Effector memory CD8-positive, alpha-beta T cell (primary cell): ENCODE measurements at places on chromosomes 12 and 14.
A peak's percentile ranks its signal among the peaks of the same experiment; 100 is the strongest.

DNA sequence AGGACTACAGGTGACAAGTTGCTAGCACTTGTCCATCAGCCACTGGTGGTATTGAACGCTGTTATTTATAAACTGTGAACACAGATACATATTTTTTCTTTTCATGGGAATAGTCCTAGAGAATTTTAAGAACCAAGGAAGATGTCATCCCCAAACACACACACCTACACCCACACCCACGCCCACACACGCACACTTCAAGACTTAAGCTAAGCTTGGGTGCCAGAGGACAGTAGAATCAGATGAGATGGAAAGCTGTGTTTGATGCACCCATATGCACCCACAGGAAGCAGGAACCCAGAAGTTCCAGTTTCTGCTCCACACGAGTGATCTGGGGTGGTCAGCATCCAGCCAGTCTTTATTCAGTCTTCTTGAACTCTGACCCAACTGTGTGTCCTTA, 348.3 kb downstream of the KCNH5 start:
- no peak for DNase-seq

GRCh38 chr12:47079981-47080724, 394 bp upstream of the AMIGO2 start:
- DNase-seq: peak; percentile 43

GRCh38 chr14:100051543-100051942, 13.7 kb upstream of the EVL start:
- DNase-seq: no peak

- DNase-seq: no peak
Measured at GRCh38 chr14:77436042-77436441, 12.7 kb upstream of the NOXRED1 start.

- no peak for DNase-seq
Measured at GRCh38 chr12:27506645-27507189, 17.3 kb upstream of the PPFIBP1 start.

GRCh38 chr12:121441555-121441954, 41.6 kb downstream of the RNF34 start:
- DNase-seq: no peak

DNA sequence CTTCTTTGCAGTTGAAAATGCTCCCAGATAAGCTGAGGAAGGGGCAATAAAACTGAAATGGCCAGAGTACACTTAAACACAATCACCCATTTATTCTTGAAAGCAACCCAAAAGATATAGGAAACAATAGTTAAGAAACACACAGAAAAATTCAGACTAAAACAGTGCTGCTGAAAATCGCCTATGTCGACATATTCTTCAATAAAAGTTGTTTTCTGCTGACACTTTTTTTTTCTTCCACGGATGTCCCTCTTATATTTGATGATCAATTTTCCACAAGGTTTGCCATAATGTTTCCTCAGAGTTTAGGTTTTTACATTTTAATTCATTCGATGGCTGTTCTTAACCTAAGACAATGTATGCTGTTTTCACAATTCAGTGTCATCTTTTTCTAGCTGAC, 74.2 kb downstream of the TPH2 start:
- no peak for DNase-seq

DNA sequence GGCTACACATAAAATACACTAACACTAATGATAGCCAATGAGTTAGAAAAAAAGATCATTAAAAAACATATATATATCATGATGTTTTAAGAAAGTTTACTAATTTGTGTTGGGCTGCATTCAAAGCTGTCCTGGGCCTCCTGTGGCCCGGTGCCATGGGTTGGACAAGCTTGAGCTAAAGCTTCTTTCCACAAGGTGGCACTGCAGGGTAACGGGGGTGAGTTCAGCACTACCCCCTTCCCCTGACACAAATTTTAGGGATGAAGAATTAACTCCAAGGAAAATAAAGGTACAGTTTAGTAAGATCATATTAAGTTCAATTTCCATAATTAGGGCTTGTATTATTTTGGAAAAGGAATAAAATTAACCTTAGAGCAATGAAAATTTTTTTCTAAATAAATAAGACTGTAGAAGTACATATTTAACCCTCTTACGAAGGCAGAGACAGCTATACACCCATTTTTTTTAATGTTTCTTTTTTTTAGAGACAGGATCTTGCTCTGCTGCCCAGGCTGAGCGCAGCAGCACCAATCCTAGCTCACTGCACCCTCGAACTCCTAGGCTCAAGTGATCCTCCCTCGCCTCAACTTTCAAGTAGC, 38.9 kb downstream of the PPP1R13B start:
- DNase-seq: peak; percentile 66

DNA sequence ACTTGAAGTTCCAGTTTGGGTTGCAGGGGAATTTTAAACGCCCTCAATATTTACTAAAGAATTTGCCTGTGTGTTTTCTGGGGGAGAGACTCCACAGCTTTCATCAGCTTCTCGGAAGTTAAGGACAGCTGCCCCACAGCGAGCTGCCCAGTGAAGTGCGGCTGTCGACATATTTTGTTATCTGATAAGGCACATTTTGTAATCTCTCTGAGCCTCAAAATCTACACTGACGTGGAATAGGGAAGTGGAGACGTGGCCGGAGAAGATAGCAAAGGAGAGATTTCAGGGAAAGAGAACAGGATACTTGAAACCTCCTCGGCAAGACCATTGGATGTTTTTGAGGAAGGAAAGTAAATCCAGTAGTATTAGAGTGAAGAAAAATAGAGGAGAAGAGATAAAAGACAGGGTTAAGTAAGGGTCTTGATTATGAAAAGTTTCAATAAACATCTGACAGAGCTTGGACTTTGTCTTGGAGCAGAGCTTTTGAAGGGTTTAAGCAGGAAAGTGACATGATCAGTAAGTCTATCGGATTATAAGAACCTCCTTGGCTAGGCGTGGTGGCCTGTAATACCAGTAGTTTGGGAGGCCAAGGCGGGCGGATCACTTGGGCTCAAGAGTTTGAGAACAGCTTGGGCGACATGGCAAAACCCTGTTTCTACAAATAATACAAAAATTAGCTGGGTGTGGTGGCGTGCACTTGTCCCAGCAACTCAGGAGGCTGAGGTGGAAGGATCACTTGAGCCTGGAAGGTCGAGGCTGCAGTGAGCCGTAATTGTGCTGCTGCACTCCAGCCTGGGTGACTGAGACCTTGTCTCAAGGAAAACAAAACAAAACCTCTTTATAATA, 1.1 kb downstream of the POLR3B start:
- no peak for DNase-seq

- no peak for DNase-seq
Measured at GRCh38 chr14:61730756-61731373, 31.4 kb upstream of the SNAPC1 start.

DNA sequence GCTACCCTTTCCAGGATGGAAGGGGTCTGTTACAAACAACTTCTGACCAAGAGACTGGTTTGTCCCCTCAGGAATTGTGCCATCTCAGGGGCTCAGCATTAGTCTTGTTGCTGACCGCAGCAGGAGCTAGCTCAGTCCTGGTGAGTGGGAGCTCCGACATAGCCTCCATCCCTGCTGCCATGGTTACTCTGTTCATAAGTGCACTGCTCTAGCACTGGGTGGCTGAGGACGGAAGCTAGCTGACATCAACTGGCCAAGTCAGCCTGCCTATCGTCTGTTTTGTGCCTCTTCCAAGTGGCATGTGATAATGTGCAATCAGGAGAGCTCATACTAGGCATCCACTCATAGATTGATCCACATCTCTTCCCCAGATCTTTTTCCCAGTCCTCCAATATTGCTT, 7.5 kb downstream of the SLC17A8 start:
- no peak for DNase-seq
